Stimulated activated CD4-positive, alpha-beta T cell treated with anti-CD3 and anti-CD28 coated beads, Interleukin-4, amount 100 ng/mL, for 4 hours (primary cell): ENCODE measurements at places on chromosomes 1 and 21.

GRCh38 chr1:36906555-36906954 is 127.8 kb downstream of the GRIK3 start:
- no peak for DNase-seq

- no peak for DNase-seq
These were observed 40.0 kb downstream of the CLDN17 start for GRCh38 chr21:30126576-30126975.

GRCh38 chr21:34574601-34575529 is 40.0 kb downstream of the RCAN1 start:
- no peak for DNase-seq

DNA sequence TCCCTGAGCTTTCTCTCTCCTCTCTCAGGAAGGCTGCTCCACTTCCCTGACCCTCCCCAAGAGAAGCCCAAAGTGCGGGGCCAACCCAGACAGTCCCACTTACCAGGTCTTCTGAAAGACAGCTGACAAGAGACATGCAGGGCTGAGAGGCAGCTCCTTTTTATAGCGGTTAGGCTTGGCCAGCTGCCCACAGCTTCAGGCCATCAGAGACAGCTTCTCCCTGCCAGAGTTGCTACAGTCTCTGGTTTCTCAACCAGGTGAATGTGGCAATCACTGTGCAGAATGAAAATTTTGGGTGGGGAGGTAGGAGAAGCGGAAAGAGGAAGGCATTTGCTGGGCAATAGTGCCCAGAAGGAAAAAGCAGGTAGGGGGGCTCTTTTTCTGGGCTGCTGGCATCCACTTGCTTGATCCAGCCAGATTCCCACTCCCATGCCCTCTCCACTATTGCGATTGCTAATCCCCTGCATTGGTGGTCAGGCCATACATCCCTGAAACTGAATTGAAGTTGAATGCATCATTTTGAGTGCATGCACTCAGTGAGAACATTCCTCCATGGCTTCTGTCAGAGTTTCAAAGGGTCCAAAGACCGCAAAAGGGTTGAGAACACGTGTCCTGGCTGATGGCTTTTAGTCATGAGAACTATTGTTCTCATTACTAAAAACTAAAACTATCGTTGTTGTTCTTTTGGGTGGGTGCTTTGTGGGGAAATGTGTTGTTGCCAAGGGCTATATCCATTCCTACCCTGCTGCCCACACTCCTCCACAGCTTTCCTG is at the start of gene S100A8:
S100A8 (minus strand) TSS at position 136 of the 773 bp plus-strand sequence. CDS start 538 bp downstream, outside the sequence.
- no peak for DNase-seq

DNA sequence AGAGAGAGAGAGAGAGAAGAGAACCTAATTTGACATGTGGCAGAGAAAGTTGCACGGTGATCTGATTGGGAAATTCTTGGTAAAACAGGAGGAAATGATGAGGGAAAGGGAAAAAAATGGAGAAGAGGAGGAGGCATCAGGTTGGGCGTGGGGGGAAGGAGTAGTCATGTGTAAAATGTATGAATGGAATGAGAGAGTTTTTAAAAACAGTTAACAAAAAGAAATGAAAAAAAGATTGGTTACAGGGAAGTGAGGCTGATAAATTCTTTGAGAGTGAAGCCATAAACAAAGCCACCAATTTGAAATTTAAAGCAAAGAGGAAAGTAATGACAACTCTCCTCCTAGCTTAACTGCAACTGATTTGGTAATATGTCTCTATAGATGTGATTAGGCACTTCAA is 409.2 kb downstream of the USH2A start:
- no peak for DNase-seq

GRCh38 chr1:172837816-172838679 is 179.1 kb downstream of the FASLG start:
- peak; percentile 27 for DNase-seq
